ENCODE measurements at places on chromosomes 12 and 14.

GRCh38 chr12:120121766-120122293 lies 5.3 kb upstream of the RAB35 start:
- no peak for DNase-seq

DNA sequence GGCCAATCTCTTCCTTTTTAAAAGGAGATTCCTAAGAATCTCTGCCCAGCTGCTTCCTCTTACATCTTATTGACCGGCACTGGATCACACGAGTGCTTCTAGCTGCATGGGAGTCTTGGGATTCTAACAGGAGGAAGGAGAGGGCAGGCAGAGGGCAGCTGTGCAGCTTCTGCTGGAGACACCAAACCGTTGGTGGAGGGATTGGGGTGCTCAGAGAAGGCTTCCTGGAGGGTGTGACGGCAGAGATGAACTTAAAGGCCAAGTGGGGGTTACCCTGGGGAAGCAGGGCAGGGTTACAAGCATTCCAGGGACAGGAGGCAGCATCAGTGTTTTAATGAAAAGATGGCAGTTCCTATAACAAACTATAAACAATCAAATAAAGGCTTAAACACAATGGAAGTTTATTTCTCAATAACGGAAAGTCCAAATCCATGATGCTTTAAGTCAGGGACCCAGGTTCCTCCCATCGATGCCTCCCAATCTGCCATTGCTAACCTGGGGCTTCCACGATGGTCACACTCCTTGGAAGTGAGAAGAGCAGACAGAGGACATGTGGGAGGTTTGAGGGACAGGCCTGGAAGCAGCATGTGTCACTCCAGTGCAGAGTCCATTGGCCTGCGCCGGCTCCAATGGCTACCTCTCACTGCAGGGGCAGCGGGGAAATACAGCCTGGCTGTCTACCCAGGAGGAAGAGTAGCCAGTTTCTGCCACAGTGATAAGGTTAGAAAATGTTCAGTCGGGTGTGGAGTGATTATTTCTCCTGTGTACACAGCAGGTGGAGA lies 53.1 kb upstream of the DDX11 start:
- DNase-seq: no peak

DNA sequence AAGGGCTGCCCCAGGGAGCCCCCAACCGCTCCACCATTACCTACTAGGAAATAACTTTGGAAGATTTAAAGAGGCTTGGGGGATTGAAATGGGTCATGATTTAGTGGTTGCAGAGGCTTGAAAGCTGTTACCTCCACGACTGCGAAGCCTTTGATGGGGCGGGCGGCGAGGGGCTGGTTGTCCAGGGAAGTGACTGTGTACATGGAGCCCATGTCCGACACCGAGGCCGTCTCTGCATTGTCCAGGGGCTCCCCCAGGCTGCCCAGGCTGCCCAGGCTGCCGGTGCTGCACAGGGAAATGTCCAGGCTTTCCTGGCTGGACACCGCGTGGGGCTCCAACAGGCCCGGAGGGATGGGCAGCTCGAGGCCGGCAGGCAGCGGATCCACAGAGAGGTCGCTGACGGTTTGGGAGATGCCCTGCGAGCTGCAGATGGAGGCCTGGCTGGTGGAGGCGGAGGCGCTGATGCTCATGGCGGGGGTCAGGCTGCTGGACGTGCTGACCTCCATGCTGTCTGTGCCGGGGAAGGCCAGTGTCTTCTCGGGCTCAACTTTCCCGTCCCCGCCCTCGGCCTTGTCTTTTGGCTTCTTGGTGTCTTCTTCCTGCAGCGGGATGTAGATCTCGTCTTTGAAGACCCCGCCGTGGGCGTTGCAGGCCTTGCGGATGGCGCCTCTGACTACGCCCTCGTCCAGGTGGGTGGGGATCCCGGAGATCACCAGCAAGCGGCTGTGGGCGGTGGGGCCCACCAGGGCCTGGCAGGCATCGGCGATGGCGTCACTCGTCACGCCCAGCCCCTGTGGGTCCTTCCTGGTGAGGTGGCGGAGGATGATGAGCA lies 58.9 kb downstream of the TRAFD1 start:
- no peak for DNase-seq

GRCh38 chr12:54053751-54054741 lies at the start of gene HOXC4:
Gene HOXC4, plus strand, starts transcription at chr12:54053835. Its CDS starts 88 bp downstream, at chr12:54053923.
- no peak for DNase-seq

DNA sequence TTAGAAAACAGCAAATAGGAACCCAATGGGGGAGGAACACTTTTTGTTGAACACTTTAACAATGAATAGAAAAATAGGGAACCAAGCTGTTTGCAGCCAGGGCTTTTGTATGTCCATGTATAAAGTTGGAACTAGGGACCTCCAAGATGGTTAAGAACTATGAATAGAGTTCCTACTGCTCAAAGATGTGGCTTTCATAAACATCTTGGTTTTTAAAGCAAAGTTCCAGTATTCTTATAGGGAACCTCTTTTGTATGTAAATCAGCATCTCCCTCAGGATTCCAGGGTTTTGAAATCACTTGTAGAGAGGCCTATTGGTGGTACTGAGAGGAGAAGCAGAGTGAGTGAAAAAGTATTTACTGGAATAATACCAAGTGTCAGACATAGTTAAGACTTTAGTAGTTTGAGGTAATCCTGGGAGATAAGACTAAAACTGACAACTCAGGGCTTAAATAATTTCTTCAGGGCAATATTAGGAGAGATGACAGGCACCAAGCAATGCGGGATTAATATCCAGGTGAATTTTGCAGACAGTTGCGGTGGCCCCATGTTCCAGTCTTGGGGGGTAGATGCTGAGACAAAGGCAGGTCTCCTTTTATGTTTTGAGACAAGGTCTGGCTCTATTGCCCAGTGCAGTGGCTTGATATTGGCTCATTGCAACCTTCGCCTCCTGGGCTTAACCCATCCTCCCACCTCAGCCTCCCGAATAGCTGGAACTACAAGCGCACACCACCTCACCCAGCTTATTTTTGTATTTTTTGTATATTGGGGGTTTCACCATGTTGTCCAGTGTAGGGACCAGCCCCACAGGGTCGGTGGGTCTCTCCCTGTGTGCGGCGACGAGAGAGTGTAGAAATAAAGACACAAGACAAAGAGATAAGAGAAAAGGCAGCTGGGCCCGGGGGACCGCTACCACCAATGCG lies 10.4 kb upstream of the EID3 start:
- DNase-seq: no peak

DNA sequence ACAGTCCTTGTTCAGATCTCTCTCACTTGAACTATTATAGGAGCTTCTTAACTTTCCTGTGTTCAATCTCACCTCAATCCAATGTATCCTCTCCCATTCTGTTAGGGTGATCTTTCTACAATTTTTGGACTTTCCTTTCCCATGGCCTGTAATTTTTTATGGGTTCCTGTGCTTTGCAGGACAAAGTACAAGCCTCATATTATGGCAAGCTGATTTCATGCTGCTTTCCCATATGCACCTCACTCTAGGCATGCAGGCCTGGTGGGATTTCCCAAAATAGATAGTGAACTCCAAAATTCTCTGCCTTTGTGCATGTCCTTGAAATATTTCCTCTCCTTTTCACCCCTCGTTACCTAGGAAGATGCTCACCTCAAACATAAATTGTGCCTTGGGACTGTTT lies 499.4 kb downstream of the NAV3 start:
- DNase-seq: no peak

DNA sequence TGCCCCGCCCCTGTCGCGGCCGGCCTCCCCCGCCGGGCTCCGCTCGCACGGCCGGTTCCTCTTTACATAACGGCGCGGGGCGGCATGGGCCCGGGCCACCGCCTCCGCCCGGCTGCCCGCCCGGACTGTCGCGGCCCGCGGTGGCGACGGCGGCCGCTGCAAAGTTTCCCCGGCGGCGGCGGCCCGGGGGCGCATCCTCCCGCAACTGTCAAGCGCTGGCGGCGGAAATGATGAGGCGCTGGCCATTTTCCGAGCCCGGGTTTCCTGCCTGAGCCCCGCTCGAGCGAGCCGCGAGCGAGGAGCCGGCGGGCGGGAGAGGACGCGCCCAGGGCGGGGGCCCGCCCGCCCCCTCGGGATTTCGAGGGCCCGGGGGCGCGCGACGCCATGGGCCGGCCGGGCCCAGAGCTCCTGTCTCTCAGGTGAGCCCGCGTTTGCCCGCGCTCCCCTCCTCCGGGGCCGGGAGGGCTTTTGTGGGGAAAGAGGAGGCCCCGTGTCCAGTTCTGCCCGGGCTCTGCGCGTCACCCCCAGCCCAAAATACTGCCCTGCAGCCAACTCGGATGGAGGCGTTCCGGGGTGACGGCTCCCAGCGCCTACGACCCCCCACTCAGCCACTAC lies at the start of gene SH2B3:
Gene SH2B3, plus strand, starts transcription at position 65 of the 615 bp plus-strand sequence. CDS start 12,223 bp downstream, outside the sequence.
- no peak for DNase-seq

DNA sequence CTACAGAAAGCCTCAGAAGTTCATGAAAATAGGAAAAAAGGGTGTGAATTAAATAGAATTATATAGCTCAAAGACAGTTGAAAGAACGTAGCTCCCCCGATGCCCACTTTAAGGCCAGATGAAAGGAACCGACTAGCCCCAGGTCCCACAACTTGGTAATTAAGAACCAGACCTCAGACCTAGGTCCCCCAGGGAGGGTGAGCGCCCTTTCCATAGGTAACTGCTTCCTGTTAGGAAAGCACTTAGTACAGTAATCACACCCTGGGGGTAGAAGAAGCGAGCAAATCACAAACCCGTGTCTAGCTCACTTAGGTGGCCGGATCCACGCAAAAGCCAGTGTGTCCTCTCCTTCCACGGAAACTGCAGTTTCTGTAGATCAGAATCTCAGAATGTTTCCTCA lies 77.1 kb downstream of the PLXNC1 start:
- DNase-seq: no peak

DNA sequence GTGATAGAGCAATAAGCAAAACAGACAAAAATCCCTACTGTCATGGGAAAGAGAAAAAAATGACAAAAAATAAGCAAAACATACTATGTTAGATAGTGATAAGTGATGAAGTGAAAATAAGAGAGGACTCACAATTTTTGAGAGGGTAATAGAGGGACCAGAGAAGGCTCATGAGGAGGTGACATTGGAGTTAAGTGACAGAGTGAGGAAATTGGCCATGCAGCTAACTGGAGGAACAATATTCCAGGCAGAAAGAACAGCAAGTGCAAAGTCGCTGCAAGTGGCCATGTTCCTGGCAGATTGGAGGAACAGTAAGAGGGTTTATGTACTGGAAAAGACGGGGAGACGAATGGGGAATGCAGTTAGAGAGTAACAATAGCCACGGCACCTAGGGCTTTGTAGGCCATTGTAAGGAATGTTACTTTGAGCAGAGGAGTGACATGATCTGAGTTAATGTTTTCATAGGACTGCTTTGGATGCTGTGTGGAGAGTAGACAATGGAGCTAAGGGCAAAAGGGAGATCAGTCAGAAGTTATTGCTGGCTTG lies 1.4 kb upstream of the SAV1 start:
- DNase-seq: no peak

- no peak for DNase-seq
Measured at GRCh38 chr14:99601361-99601831, 2.6 kb downstream of the CCDC85C start.

- no peak for DNase-seq
Measured at GRCh38 chr14:99192028-99192621, 79.9 kb downstream of the BCL11B start.

DNA sequence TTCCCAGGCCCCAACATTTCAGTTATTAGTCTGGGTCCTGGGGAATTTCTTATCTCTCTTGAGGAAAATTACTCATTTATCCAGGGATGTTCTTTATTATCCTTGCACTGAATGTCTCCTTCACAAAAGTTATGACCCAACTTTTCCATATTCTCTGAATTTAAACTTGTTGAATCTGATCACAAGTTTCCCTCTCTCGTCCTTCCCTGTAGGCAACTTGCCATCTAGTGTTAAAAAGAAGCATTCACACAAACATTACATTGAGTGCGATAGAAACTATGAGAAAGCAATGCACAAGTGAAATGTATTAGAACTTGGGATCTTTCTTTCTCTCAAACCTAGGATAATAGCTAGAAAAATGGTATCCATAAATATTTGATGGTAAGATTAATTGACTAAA lies 608.4 kb downstream of the FSCB start:
- no peak for DNase-seq

DNA sequence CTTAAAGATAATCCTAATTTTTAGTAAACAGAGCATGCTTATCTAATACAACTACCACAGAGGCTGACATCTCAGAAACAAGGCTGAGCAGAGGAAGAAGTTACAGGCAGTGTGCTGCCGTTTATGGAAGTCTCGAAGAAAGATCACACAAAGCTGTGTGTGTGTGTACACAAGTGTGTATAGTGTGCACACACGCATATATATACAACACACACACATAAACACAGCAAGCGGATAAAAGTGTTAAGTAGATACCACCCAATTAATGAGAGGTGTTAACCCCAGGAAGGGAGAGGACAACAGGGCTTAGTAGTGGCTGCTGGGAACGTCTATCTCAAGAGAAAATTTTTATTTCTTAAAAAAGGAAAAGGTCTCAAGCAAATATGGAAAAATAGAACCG lies 15.3 kb downstream of the CCDC88C start:
- DNase-seq: no peak

DNA sequence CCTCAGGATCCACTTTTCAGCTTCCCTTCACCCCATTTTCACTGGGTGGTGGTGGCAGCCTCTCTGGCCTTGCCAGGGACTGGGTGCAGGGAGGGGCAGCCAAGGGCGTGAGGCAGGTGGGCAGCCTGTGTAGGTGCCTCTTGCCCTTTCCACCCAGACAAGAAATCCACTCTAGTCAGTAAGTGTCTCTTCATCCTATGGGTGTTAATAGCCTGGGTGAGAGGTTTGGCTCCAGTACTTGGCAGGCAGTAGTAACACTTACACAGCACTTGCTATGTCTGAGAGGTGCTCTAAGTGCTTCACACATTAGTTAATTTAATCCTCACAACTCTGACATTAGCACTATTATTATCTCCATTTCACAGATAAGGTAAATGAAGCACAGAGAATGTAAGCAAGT lies 171.9 kb downstream of the EMP1 start:
- DNase-seq: no peak

DNA sequence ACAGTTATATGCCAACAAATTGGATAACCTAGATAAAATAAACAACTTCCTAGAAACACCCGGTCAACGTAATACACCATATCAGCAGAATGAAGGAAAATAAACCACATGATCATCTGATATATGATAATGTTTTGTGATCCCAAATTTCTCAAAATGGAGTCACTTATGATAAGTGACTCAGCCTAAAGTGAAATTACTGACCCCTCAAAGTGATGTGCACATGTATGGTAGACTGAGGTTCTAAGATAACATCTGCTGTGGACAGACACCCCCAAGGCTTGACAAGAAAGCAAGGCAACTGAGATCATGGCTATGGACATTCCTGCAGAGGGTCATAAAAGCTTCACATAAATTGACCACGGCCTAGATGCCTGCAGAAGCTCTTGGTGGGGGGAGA lies 105.1 kb upstream of the DCN start:
- no peak for DNase-seq

GRCh38 chr14:54524410-54524809 lies 14.7 kb downstream of the CGRRF1 start:
- DNase-seq: no peak

DNA sequence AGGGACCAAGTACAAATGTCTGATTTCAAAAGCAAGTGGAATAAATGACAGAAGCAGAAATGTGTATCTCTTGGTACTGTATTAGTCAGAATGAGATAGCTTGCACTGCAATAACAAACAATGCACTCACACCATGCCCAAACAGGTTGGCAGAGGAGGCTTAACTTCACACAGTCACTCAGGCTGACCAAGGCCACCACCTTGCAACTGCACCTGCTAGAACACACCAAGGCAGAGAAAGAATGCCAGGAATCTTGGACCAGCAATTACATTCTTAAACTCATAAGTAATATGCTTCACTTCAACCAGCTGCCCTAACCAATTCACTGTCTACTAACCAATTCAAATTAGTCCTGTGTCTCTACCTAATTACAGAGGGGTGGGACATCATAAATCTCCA lies 378.3 kb downstream of the BCL11B start:
- DNase-seq: no peak
